ENCODE measurements at places on chromosomes 7 and 10. TPM values are rescaled to one million over a fixed set of nuclear protein-coding genes. Genes with fewer than 3 reads are reported as not detected.

DNA sequence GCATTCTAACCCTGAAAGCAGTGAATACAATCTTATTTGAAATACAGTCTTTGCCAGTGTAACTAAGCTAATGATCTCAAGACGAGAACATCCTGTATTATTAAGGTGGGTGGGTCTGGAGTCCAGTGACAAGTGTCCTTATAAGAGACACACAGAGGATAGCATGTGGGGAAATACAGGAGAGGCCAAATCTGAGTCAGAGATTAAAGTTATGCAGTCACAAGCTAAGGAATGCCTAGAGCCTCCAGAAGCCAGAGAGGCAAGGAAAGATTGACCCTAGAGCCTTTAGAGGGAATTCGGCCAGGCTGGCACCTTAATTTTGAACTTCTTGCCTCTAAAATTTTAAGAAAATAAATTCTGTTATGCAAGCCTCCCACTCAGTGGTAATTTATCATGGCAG, 87.5 kb upstream of the HGF start:
- DNase-seq, result peak; percentile 3

DNA sequence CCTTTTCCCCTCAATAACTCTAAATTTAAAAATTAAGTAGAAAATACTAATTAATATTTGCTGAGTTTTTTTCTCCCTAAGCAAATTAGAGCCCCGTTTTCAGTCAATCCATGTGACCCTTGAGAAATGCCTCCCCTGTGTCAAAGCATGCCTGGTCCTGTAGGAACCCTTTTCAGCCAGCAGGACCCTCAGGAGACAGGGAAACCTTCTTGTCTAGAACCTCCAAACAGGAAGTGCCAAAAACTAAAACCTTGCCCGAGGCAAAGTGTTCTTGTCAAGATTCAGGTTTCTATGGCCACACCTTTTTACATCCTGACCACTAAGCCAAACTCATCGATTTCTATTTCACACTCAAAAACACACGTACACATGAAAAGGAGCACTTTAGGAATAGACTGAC, 60.1 kb upstream of the NFE2L3 start:
- DNase-seq, result peak; percentile 70

DNA sequence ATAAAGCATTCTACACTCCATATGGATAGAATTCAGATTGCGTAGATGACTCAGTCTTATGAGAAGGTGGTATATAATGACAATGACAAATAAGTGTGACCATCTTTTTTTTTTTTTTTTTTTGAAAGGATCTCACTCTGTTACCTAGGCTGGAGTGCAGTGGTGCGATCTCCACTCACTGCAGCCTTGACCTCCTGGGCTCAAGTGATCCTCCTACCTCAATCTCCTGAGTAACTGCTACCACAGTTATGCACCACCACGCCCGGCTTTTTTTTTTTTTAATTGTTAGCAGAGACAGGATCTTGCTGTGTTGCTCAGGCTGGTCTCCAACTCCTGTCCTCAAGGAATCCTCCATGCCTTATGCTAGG, 43.2 kb upstream of the NRP1 start:
- peak; percentile 65 for DNase-seq

- DNase-seq, result no peak
These were observed 92.6 kb downstream of the AHCYL2 start for GRCh38 chr7:129317450-129317849.

DNA sequence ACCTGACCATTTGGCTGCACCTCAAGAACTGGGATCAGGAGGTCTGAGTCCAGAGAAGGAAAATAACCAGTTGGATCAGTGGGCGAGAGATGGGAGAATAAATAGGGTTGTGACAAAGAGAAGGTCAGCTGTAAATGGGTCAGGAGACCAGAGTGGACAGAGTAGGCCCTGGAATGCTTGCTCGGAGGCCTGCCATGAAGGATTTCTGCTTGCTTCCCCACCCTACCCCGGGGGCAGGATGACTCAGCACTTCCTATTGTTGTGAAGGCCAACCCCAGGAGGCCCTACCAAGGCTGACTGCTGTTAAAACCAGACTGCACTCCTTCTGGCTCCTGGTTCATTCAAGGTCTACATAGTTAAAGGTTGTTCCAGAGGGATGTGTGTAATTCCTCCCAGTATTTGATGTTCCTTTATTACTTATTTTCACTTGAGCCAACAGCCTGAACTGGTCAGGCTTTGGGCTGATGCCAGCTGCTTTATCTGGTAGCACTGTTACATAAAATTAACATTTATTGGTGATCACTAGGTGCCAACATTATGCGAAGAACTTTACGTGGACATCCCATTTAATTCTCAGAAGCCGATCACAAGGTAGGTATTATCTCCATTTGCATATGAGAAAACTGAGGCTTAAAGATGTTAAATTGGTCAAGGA, 27.3 kb upstream of the IFRD1 start:
- DNase-seq, result peak; percentile 99

GRCh38 chr7:54336800-54337199, 205.4 kb upstream of the VSTM2A start:
- DNase-seq, result no peak

GRCh38 chr10:119209736-119210355, 2.5 kb downstream of the GRK5 start:
- no peak for DNase-seq

- DNase-seq, result peak; percentile 82
These were observed 151.5 kb downstream of the RNF216 start for GRCh38 chr7:5629941-5630340.

DNA sequence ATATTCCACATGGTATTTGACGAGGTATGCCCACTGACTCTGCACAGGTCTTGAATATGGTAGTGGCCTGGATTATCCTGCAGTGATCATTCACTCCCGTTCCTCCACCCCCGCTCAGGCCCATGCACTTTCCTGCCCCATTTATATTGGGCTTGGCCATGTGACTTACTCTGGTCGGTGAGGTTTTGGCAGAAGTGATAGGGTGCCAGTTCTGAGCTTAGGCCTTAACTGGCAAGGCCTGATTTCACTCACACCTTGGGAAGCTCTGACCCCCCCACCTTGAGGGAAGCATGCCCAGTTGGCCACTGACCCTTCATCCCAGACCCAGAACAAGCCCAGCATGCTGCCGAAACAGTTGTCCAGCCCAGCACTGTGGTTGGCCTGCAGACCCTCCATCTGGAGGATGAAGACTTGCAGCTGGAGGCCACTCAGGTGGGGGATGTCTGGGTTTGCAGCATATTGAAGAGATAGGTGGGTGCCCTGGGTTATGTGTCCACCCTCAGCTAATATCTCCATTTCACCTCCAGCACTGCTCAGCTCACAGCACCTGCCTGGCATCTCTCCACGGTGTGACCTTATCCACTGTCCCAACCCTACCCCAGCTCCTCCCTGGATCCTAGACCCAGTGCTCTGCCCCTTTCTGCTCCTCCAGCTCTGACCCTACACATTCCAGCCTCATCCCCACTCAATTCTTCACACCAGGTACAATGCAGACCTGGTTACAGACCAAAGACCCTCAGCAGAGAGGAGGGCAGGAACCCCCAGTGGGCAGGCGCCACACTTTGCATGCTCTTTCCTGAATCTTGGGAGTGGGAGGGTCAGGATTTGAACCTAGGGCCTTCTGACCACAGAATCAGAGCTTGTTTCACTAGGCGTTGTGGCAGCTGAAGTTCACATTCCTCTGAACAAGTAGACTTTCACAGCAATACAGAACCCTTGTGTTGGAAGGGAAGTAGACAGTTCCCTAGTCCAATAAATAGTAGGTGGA, 138.1 kb upstream of the CHST15 start:
- no peak for DNase-seq

- peak; percentile 55 for DNase-seq
These were observed 92.4 kb upstream of the KLF6 start for GRCh38 chr10:3877211-3878000.

- DNase-seq, result no peak
These were observed 105.4 kb downstream of the ITIH5 start for GRCh38 chr10:7561216-7561893.

- peak; percentile 69 for DNase-seq
These were observed at the start of gene PAPSS2 for GRCh38 chr10:87659571-87660483. Gene PAPSS2, plus strand, starts transcription at chr10:87659878. Its CDS starts 104 bp downstream, at chr10:87659982.

DNA sequence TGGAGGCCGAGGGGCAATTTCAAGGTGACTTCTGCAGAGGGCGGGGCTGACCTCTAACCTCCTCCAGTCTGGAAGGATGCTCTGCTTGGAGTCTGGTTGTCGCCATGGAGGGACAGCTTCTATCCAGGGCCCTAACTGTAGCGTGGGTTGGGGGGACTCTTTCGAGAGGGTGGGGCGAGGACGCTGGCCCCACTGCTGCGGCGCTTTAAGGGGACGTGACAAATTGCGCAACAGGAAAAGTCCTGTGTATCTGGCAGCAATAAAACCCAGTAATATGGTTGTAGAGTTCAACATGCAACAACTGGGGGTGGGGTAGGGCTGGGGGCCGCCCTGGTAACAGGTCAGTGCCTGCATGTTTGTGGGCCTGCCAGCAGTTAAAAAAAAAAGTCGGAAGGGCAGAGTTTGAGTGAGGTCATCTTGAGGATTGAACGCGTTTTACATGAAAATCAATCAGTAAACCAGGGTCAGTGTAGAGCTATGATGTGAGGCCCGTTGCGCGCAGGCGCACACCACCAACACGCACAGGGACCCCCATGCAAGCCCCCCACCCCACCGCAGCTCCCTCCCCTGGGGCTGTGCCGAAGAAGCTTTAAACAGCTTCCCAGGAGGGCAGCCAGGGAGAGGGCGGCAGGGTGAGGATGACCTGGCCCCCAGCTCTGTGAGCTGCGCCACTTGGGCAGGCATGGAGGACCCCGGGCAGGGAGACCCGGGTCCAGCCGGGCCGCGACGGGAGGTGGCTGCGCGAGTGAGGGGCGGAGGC, 4.3 kb downstream of the SHH start:
- DNase-seq, result no peak

GRCh38 chr10:132231656-132232022, 44.9 kb downstream of the DPYSL4 start:
- DNase-seq, result no peak

- DNase-seq, result no peak
These were observed 10.7 kb downstream of the INPP5A start for GRCh38 chr10:132548106-132548823.

DNA sequence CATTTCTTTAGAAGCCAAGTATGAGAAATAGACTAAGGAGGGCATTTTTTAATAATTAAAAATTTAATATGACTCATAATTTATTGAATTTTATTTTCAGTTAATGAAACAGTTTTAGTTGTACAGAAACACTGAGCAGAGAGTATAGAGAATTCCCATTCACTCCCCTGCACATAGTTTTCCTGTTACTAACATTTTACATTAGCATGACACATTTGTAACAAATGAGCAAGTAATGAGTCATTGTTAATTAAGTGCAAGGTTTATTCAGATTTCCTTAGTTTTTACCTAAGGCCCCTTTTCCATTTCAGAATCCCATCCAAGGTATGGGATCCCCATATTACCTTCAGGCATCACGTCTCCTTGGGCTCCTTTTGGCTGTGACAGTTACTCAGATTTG, 271.5 kb upstream of the FZD8 start:
- peak; percentile 69 for DNase-seq

- peak; percentile 84 for DNase-seq
These were observed 222.9 kb upstream of the SH2B2 start for GRCh38 chr7:102063690-102064180.

DNA sequence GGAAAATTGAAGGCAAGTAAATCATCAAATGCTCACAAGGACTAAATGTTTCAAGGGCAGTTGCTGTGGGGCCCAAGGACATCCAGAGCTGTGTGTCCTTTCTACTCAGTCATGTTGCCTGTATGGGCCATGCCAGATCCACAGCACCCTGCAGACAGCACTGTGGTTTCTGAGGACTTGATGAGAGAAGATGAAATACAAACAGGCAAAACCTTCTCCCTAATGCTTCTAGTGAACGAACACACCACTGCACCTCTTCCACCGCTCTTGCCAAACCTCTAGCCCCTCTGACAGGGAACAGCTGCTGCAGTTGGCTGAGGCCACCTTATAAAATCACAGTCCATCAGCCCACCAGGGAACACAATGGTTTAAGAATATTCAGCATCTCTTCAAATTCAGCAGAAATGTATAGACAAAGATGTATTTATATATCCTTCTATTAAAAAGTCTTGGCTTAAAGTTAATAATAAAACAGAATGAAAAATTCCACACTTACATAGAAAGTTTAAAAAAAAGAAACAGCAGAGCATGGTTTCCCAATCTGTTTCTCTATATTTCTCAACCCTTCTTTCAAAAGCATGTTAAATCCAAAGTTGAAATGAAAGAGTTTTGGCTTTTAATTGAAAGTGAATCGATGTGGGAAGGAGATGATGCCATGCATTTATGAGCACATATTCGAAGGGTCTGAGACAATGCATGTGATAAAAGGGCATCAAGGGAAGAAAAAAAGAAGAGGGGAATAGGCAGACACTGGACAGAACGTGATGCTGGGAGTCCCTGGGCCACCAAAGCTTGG, 14.0 kb downstream of the CYP3A7 start:
- no peak for DNase-seq

- peak; percentile 62 for DNase-seq
These were observed 70.9 kb downstream of the SYPL1 start for GRCh38 chr7:106041140-106041717.

GRCh38 chr10:125983656-125984055, 87.3 kb downstream of the FANK1 start:
- DNase-seq, result no peak

DNA sequence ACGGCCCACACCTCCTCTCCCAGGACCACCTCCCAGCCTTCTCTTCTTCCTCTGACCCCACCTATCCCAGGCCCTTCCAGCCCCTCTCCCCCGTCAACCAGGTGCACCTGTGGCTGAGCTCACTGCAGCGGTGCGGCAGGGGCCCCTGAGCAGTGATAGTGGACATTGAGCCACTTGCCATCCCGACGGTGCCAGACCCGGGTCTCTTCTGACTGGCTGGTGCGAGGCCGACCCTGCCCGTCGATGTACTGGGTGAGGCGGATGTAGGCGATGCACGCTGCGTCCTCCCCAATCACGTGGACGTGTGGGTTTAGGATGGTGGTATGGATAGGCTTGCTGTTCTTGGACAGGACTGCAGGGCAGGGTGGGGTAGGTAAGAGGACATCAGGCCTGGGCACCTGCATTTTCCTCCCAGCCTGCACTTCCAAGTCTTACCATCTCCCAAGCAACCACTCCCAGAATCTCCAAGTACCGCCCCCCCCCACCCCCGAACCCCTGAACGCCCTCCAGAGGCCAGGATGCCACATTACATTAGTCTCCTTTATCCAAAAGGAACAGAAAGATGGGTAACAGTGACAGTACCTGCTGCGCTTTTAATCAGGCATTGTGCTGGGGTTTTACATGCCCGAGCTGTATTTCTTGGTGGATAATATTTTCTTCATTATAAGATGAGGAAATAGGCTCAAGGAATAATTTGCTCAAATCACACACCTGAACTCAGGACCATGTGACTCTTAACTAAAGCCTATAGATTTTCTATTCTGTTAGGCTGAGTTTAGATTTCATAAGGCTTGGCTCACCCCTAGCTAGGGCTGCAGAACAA, 3.7 kb upstream of the NDST2 start:
- DNase-seq, result no peak

Gene RBM48
- total RNA-seq, result 12.8 TPM

Gene AKR1D1
- total RNA-seq, result not detected

Gene LRIT2
- not detected for total RNA-seq

Gene LMBR1
- total RNA-seq, result 31.1 TPM

Gene NPSR1
- not detected for total RNA-seq

Gene KIAA1217
- total RNA-seq, result 2.7 TPM

Gene TDRD1
- total RNA-seq, result not detected

Gene NUTM2B
- 0.32 TPM for total RNA-seq

Gene STEAP4
- 0.02 TPM for total RNA-seq

Gene SFXN4
- 18.5 TPM for total RNA-seq

Gene PDZD8
- 15.9 TPM for total RNA-seq

Gene CLEC5A
- total RNA-seq, result not detected
